Kidney glomerular epithelial cell (primary cell): ENCODE measurements at places on chromosomes 4 and X.

- no peak for DNase-seq
These were observed 36.9 kb downstream of the ANKRD17 start for GRCh38 chr4:73221734-73222133.

DNA sequence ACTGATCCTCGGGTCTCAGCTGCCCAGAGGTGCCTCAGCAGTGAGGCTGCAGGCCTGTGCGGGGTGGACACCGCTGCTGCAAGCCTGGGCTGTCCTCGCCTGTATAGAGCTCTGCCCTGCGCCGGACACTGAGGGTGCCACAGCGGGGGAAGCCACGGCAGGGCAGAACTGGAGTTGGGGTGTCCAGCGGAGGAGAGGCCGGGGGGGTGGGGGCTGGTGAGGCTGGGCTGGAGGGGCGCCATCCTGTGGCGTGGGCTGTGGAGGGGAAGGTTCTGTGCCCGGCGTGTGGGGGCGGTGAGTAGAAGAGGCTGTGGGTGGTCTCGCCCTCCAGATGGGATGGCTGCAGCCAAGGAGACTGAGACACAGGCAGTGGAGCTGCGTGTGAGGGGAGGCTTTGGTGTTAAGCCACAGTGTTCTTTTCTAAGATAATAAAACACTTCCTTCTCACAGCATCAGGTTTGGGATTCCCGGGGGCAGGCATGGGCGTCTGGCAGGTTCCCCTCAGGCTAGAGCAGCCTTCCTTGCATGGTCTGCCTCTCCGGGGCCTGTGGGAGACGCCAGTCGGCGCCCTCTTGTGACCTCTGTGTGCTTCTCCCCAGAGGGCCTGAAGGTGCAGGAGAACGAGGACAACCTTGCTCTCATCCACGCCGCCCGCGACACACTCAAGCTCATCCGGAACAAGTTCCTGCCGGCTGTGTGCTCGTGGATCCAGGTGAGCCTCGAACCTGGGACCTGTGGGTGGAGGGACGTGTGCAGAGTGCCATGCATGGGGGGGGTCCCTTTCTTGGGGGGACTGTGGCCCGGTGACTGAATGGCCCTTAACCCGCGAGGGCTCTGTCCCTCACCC lies 7.4 kb downstream of the UVSSA start:
- no peak for DNase-seq

GRCh38 chrX:130531066-130531465 lies 129.3 kb downstream of the RBMX2 start:
- DNase-seq, result no peak

DNA sequence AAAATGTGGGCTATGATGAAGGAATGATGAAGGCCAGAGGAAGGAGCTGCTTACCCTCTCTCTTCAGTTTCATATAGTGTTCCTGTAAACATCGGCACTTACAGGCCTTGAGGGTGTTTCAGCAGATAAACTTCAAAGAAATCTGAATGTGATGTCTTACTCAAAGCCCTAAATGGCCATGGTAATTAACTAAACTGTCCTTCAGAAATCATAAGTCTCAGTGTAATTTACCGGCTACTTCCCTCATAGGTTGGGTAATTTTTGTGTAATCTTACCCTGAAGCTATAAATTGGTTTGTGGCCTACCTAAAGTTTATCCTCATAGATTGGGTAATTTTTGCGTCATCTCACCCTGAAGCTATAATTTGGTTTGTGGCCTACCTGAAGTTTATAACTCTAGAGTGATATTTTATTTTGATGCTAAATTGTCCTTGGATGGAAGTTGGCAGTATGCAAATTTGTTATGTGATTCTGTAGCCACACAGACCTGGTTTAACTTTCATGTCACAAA lies 2700.3 kb downstream of the ARAP2 start:
- DNase-seq, result no peak

DNA sequence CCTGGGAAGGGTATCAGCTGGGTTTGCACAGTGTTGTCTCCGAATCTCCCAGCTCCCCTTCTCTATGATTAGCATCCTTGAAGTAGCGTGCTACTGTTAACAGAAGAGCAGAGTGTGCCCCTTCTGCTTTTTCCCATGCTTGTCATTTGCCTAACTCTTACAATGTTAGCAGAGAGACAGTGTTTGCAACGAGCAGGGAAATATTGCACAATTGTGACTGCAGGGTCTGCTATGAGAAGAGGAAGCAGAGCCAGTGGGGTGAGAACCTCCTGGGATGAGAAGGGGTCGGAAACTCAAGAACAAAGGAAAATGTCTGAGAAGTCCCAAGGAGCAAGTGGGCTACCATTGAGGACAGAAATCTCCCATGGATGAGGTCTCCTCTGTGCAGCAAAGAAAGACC lies 7.8 kb upstream of the CHRNA9 start:
- DNase-seq, result no peak

DNA sequence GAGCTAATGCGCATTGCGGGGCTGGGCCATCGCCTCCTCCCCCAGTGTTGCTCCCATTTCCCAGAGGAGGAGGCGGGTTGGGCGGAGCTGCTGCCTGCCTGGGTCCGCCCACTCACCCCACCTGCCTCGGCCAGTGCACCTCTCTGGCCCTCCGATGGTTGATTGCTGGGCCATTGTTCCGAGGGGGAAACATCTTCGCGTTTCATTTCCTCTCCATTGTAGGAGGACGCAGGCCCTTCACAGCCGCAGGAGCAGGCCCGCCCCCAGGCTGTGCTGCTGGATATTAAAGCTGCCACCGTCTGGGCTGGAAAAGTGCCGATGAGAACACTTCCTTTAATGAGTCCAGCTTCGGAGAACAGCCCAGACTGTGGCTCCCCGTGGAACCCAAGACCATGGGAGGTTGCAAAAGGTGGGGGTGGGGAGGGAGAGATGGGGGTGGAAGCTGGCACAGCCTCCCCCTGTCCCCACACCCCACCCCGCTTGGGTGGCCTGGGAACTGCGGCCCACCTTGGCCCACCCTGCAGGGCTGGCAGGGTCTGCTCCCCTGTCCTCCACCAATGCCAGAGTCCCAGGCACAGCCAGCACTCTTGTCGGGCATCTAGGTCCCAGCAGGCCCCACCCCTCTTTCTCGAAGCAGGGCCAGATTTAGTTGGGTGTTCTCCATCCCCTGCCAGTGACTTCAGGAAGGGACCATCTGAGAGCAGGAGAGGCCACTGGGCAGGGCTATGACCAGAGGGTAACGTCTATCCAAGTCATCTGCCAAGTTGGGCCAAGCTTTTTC lies 96.6 kb downstream of the ADRA2C start:
- no peak for DNase-seq

- DNase-seq, result no peak
These were observed 9.0 kb upstream of the SLC25A6 start for GRCh38 chrX:1400742-1401471.

DNA sequence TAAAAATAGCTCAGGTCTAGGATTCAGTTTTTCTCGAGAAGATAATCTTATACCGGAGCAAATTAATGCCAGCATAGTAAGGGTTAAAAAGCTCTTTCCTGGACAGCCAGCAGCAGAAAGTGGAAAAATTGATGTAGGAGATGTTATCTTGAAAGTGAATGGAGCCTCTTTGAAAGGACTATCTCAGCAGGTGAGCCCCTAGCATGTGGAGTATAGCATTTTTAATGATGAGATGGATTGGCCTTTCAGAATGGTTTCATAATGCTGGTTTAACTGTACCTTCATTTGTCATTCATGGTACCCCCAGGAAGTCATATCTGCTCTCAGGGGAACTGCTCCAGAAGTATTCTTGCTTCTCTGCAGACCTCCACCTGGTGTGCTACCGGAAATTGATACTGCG lies 79.4 kb downstream of the SLC10A6 start:
- no peak for DNase-seq

DNA sequence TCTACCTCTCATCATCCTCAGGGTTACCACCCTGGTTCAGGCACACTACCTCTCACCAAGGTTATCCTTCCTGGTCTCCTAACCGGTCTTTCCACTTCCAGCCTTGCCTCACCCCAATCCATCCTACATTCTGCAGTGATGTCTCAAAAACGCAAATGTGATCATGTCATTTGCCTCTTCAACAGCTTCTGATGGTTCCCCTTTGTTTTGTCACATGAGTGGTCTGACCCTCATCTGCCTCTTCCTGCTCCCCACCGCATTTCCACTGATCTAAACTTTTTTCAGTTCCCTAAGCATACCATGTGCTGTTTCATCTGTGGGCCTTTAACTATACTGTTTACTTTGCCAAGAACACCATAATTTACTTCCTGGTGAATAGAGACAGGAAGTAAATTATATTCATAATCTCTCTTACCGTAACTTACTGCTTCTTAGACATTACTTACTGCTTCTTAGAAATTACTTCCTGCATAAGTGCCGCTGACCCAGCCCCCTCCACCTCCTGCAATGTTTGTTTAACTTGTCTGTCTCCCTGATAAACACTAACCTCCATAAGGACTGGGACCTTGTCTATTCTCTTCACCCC lies 27.1 kb upstream of the NSUN7 start:
- DNase-seq, result no peak

GRCh38 chr4:62439051-62439450 lies 1238.9 kb downstream of the ADGRL3 start:
- no peak for DNase-seq
